ENCODE measurements at places on chromosomes 6 and 20. TPM values are rescaled to one million over a fixed set of nuclear protein-coding genes. Genes with fewer than 3 reads are reported as not detected.

DNA sequence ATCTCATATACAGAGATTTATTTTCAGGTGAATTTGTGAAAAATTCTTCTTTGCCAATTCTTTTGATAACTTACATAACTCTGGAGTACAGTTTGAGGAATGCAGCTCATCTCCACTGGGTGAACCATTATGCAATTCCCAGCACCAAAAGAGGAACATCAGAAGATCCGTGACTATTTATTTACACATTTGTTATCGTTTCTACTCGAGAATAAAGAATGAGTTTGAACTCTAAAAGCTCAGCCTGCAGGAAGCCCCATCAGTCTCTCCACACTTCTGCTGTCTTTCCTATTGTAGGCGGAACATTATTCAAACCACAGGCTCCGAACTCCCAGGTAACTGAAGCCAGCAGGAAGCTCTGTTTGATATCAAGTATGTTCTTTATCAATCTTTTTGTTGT is 95.9 kb upstream of the IFNGR1 start:
- H3K4me1 ChIP-seq = no peaks in the 10 kb centered on the region
- no peak overlapping the region for H3K27ac ChIP-seq
- H3K36me3 ChIP-seq = no peaks in the 10 kb centered on the region

Gene MARCKS
- total RNA-seq = 61.9 TPM

DNA sequence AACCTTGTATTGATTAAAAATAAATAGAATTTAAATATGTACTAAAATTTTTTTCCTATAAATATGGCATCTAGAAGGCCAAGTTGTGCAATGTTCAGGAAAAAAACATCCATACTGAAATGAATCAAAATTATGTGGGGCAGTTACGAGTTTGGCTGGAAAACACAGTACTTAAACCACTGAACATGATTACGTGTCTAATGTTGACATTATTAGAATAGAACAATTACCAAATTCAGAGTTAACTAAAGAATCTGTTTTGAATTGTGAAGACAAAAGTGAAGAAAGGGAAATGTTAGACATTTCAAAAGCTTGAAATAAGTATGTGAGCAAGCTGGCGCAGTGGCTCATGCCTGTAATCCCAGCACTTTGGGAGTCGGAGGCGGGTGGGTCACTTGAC is 57.2 kb downstream of the KLHL31 start:
- no peaks in the 10 kb centered on the region for H3K4me1 ChIP-seq
- no peak overlapping the region for H3K4me3 ChIP-seq
- no peaks in the 10 kb centered on the region for H3K27me3 ChIP-seq
- H3K27ac ChIP-seq = no peak overlapping the region

- DNase-seq = no peak
- H3K4me1 ChIP-seq = no peaks in the 10 kb centered on the region
- no peak overlapping the region for H3K4me3 ChIP-seq
- no peaks in the 10 kb centered on the region for H3K27me3 ChIP-seq
- H3K36me3 ChIP-seq = no peaks in the 10 kb centered on the region
Measured at GRCh38 chr6:106383573-106383972, 23.1 kb downstream of the CRYBG1 start.

DNA sequence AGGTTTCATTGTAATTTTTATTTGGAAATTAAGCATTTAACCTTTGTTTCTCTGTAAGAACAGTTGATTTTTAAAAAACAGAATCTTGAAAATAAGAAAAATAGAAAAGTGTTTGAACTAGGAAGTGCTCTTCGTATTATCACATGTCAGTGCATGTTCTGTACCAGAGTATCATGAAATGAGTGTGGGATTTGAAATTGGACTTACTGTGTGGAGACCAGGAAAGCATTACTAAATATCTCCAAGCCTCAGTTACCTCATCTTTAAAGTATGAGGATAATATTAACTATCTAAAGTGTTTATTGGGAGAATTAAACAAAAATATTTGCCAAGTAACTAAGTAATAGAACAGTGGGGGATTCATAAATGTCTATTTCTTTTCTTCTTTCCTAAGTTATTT is 156.9 kb upstream of the FLRT3 start:
- no peak for DNase-seq
- H3K4me1 ChIP-seq = peaks cover 4% of the 10 kb centered on the region
- no peak overlapping the region for H3K27ac ChIP-seq
- no peak overlapping the region for H3K4me3 ChIP-seq

DNA sequence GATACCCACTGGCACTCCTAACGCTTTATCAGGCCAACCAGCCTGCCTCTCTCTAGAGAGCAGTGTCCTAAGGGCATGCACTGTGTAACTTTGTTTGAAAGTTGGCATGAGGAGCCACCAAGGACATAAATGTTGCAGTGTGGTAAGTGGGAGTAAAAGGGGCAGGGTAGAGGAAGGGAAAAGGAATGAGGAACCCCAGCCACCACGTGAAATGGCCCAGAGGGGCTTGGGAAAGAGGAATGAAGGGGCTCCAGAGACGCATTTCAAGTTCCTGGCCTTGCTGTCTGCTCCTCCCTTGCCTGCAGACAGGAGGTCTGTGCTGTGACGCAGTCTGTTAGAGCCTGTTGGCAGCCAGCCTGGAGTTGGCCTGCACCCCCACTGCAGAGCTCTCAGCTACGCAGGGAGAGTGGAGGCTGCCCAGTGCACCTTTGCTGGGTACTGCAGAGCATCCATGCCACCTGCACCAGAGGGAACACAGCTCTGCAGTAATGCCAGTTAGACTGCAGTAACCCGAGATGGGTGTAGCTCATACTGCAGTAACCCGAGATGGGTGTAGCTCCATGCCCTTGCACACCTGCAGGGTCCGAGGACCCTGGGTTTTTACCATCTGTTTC is 86.8 kb upstream of the SNAP25 start:
- no peak overlapping the region for H3K27ac ChIP-seq
- DNase-seq = peak; percentile 36
- H3K27me3 ChIP-seq = no peaks in the 10 kb centered on the region
- no peak overlapping the region for H3K4me3 ChIP-seq

GRCh38 chr6:148304976-148305375 is 37.7 kb upstream of the SASH1 start:
- H3K36me3 ChIP-seq = no peaks in the 10 kb centered on the region
- no peak overlapping the region for H3K4me3 ChIP-seq
- H3K27ac ChIP-seq = no peak overlapping the region
- H3K4me1 ChIP-seq = no peaks in the 10 kb centered on the region

Gene GTSF1L
- total RNA-seq = not detected

DNA sequence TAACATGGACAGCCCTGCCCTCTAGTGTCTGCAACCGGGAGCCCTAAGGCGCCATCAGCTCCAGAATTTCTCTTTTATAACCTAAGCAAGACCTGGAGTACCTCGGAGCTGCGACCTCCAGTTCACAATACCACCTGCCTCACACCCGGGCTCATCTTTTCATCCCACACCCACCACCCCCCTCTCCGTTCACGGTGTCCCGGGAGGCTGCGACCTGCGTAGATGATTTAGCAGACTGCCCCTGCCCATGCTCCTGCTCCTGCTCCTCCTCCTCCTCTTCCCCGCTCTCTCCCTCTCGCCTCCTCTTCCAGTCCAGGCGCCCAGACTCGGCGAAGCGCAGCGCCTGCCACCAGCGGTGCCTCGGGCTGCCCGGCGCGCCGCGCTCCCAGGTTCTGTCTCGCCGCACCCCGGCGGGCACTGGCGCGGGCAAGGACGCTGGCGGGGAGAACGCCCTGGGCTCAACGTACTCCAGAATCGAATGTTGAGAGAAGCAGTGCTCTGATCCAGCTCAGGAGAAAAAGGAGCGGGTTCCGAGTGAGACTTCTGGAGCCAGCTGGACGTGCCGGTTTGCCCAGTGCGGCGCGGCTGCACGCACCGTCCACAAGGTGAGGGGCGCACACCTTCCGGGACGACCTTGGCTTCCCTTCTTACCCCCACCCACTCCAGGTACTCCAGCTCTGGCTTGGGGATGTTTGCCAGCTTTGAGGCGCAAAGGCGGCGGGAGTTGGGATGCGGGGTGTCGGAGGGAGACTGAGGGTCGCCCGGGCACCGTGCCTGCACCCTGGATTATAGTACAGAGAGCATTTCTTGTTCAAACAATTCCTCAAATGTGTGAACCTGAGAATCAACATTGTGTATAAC is at the start of gene HTR1E:
Gene HTR1E (plus strand): TSS at position 310 of the 861 bp plus-strand sequence. CDS start 77,807 bp downstream, outside the sequence.
- H3K36me3 ChIP-seq = no peaks in the 10 kb centered on the region
- DNase-seq = peak; percentile 78
- H3K4me1 ChIP-seq = no peaks in the 10 kb centered on the region
- no peaks in the 10 kb centered on the region for H3K27me3 ChIP-seq
- H3K4me3 ChIP-seq = peak within 1 kb of the TSS; percentile 49

DNA sequence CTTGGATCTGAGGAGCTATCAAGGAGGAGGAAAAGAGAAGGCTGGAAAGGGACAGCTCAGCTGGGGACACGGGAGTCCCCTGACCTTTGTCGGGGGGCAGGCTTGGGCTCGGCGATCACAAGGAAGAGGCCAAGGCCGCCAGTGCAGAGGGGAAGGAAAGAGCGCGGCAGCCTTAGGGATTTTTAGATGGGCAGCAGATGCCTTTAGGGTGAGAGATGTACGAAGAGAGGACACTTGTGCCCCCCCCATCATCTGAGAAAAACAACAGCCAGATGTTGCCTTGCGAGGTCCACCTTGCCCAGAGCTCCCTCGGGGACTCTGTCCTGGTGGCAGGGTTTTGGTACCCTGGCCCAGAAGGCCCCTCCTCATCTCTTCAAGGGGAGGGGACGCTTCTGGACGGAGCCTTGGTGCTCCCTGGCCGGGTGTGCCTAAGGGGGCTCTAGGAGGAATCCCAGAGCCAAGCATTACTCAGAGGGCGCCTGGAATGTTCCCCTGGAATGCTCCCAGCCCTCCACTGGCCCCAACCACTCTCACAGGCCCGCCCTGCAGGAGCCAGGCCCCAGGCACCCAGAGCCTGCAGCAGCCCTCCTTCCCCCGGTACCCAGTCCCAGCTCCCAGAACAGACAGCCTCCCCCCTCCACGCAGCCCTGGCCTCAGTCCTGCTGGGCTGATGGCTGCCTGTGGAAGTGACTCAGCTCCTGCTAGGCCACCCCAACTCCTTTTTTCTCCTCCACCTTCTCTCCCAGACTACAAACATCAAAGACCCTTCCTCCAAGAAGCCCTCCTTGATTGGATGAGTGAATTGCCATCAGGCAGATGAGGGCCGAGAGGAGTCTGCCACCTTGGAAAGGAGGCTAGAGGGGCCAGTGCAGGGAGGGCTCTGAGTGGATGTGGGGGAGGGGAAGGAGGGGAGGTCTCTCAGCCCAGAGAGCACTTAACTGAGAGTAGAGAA is 1.8 kb downstream of the ADAM33 start:
- DNase-seq = no peak
- no peak overlapping the region for H3K4me3 ChIP-seq
- peaks cover 2% of the 10 kb centered on the region for H3K4me1 ChIP-seq
- H3K27me3 ChIP-seq = peaks cover 2% of the 10 kb centered on the region
- no peak overlapping the region for H3K27ac ChIP-seq

DNA sequence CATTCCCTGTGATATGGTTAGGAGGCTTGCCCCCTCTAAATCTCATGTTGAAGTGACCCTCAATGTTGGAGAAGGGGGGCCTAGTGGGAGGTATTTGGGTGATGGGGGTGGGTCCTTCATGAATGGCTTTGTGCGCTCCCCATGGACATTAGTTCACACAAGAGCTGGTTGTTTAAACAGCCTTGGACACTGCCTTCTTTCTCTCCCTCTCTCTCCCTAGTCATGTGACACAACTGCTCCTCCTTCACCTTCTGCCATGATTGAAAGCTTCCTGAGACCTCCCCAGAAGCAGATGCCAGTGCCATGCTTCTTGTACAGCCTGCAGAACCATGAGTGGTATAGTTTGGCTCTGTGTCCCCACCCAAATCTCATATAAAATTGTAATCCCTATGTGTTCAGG is 117.2 kb upstream of the SLC22A16 start:
- H3K27ac ChIP-seq = no peak overlapping the region
- H3K4me3 ChIP-seq = no peak overlapping the region
- no peaks in the 10 kb centered on the region for H3K36me3 ChIP-seq
- no peak for DNase-seq

DNA sequence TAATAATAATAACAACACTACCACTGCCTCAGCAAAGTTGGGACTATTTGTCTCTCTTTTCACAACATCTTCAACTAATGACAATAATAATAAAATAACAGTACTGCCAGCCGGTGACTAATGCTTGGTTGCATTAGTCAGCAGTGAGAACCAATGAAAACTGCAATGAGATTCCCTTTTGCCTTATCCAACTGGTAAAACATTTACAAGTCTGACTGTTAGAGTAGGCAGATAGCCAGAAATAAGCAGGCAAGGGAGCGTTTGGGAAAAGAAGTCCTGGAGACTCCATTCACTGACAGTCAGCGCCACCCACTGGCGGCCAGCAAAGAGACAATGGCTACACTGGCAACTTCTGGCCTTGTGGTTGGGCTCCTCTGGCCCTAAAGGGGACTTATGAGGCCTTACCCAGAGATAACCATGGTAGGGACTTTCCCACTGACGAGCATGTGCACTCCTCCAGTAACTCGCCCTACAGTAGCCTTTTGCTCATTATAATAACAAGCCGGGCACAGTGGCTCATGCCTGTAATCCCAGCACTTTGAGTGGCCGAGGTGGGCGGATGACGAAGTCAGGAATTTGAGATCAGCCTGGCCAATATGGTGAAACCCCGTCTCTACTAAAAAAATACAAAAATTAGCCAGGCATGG is 3.4 kb upstream of the NSFL1C start:
- no peaks in the 10 kb centered on the region for H3K36me3 ChIP-seq
- H3K27me3 ChIP-seq = no peaks in the 10 kb centered on the region
- DNase-seq = peak; percentile 77
- no peak overlapping the region for H3K27ac ChIP-seq
- H3K4me1 ChIP-seq = peaks cover 16% of the 10 kb centered on the region

DNA sequence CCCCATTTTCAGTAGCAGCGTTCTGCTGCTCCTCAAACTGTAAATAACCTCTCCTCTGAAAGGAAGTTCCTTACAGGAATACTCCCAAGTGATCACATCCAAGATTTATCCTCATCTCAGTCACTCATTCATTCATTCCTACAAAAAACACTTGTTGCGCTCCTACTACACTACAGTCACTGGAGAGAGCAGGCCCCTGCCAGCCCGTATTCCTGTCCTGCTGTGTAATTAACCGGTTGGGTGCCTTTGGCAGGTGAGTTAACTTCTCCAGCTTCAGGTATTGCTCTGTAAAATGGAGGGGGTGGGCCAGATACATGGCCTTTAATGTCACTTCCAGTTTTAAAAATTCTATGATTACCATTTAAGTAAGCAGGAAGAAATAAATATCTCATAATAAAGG is 15.0 kb upstream of the ZBTB24 start:
- no peak overlapping the region for H3K4me3 ChIP-seq
- no peaks in the 10 kb centered on the region for H3K27me3 ChIP-seq
- peaks cover 2% of the 10 kb centered on the region for H3K4me1 ChIP-seq
- no peak overlapping the region for H3K27ac ChIP-seq
